ENCODE measurements at places on chromosomes 3 and 15.

DNA sequence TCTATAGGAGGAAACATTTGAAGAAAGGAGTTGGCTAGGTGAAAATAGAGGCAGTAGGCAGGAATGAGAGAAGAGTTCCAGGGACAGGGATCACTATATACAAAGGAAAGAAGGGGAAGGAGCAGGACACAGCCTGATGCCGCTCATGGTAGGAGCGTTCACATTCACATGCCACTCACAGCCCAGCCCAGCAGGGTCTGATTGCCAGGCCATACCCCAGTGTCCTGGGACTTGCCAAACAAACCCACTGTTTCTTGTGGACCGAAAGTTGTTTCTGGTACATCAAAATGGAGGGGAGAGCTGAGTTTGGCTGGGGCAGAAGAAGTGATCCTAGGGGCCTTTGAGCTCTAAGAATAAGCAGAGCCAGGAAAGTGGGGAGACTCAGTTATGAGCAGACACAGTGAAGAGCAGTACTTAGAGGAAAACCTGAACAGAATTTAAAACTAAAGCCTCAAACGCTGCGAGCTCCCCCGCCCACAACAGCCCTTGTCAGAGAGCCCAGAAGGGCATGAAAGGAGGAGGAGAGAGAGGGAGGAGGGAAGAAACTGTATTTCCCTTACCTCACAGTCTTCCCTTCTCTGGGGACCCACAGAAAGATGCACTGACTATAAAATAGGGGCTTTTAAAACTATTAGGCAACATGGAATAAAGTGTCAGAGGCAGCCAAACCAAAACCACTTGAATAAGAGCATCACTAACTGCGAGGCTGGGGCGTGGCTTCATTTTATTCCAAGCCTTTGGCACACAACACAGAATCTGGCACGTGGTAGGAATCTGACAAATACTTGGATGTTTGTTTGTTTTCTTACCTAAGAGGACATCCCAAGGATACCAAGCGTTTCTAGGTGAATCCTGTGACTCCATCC, 129.0 kb downstream of the RPL22L1 start:
- DNase-seq, result no peak

GRCh38 chr3:147431751-147432150, 22.6 kb downstream of the ZIC1 start:
- DNase-seq, result no peak

DNA sequence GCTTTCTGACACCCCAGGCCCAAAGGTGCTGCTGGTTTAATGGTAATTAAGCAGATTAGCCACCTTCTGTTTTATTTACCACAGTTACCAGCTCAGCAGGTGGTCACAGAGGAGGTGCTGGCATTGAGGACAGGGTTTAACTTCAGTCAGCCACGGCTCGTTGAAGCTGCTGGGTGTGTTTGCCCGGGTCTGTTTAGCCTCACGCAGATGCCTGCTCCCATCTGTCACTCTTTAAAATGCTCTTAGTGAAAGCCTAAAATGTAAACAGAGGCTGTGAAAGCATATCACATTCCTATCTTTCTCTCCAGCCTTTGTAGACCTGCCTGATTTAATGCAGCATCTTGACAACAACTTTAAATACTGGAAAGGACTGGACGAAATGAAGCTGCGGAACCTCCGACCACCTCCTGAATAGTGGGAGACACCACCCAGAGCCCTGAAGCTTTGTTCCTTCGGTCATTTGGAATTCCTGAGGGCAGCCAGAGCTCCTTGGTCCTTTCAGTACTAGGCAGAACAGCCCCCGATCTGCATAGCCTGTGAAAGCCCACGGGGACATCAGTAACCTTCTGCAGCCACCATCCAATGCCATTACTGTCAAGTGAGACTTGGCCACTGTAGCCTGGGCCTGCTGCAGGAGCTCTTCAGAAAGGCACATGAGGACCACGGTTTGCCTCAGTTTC, 156.0 kb downstream of the PDE8A start:
- no peak for DNase-seq

GRCh38 chr3:145719114-145719513, 441.9 kb downstream of the PLOD2 start:
- DNase-seq, result no peak

DNA sequence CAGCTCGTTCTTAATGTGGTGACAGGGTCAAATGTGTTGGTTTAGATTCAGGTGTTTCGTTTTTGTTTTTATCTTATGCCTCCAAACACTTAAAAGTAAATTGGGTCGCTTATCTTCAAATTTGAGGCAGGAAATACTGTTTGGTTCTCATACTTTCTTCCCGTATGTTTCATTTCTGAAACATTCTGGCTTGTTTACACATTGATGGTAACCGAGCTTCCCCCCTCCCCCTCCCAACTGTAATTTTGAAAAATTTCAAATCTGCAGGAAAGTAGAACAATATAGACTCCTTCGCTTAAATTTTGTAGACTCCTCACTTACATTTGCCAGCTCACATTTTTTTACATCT, 64.9 kb downstream of the CMTM8 start:
- no peak for DNase-seq

DNA sequence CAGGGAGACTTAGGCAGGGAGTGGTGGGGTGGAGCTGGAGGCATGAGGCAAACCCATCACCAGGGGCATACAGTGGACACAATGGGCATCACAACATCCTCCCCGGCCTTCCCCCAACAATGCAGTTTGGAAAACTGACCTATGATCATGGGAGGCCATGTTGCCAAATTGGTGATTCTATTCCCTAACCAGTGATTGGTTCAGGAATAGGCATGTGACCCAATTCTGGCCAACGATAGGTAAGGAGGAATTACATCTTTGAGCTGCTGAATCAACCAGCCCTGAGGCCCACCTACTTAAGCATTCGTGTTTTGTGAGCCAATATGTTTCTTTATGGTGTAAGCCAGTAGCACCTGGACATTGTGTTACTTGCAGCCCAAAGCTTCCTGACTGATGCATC, 40.0 kb downstream of the LINGO1 start:
- DNase-seq, result no peak

- peak; percentile 73 for DNase-seq
Observed at GRCh38 chr15:79853492-79854328, 43.1 kb downstream of the MTHFS start.

- no peak for DNase-seq
Observed at GRCh38 chr3:44339181-44340057, 853 bp downstream of the TCAIM start.

- no peak for DNase-seq
Observed at GRCh38 chr3:129144786-129145185, 16.1 kb downstream of the ISY1 start.

GRCh38 chr3:125437631-125438435, 62.7 kb upstream of the ZNF148 start:
- peak; percentile 48 for DNase-seq

DNA sequence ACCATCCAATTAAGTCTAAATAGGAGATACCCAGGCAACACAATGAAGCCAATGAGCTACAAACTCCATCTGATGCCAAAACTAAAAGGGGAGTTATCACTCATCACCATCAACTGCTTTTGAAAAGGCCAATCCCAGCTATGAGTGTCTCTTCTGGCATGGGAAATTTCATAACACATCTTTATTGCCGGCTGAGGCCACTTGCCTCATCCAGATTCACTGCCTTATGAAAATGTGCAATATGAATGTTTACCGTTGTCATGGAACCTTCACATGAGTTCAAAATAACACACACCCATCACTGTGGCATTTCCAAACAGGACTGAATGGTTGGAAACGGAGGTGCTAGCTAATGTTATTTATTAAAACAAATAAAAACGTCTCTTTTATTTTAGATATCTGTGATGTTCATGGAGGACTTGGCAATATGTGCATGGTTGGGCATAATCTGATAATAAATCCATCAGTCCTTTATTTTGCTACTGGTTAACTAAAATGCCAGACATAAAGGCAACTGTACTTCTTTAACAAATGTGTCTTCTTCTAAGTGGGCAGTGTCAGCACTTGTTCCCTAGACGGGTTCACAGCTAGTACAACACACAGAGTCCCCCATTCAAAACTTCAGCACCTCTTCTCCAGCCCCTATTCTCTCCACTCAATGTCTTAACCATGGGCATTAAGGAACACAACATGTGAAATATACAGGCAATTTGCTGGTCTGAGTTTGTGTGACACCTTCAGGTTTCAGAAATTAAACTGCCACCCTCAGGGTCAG, 143.9 kb downstream of the MAGI1 start:
- no peak for DNase-seq

DNA sequence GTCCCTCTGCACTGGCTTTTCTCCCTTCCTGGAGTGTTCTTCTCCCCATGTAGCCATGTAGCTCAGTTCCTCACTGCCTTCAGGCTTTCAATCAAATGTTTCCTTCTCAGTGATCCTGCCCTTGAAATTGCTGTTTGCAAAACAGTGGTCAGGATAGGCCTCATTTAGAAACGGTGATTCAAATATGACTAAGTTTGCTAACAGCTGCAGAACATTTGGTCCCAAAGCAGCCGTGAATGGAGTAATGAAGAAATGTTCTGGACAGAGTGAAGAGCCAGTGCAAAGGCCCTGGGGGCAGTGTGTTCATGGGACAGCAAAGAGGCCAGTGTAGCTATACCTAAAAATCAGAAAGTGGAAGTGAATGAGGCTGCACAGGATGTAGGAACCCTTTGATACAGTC, 223.4 kb downstream of the FEZF2 start:
- no peak for DNase-seq

DNA sequence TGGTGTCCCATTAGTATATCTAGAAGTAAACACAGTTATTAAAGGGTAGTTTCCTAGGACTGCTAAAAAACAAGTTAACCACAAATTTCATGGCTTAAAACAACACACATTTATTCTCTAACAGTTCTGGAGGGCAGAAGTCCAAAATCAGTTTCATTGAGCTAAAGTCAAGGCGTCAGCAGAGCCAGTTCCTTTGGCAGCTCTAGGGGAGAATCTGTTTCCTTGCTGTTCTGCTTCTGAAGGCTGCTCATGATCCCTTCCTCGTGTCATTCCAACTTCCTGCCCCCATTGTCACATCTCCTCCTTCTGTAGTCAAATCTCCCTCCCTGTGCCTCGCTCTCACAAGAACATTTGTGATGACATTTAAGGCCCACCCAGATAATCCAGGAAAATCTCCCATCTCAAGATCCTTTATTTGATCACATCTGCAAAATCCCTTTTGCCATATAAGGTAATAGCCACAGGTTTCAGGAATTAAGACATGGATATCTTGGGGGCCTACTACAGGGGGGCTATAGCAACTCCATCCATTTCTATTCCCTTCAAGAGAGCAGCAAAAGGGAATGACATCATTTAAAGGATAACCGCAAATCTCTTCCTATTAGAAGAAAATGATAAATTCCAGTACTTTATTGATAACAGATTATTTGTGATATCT, 50.1 kb downstream of the GPR176 start:
- DNase-seq, result no peak

- no peak for DNase-seq
Observed at GRCh38 chr15:75697523-75697922, 15.1 kb downstream of the CSPG4 start.

DNA sequence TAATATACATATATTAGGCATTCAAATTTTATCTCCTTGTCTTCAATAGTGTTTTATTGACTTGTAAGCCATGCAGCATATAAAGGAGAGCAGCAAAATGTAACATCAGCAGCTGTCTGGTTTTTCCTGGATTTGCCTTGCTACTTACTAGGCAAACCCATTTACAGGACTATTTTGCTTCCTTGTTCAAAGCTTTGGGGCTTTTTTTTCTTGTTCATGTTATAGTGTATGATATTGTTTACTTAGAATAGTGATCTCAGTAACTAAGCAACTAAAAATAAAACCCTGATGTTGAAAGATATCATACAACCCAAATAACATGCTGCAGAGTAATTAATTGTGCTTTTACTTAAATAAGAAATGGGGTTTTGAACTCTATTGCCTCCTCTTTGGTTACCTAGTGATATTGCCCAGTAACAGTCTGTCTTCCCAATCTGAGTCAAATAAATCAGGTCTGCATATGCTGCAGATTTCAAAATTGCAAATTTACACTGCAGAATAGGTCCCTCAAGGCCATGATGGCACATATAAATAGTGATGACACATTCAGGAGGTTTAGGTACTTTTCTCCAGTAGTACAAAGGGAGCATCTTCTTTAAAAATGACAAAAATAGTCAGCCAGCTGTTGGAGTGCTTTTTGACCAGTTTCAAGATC, 578.1 kb upstream of the NECTIN3 start:
- DNase-seq, result no peak

GRCh38 chr3:55648591-55649318, 161.6 kb upstream of the WNT5A start:
- DNase-seq, result no peak
